ENCODE measurements at places on chromosomes 13 and 19. TPM values are rescaled to one million over a fixed set of nuclear protein-coding genes. Genes with fewer than 3 reads are reported as not detected.

The ZSCAN18 gene
- 91.0 TPM for total RNA-seq

GRCh38 chr19:3839941-3840340 lies 28.9 kb downstream of the ZFR2 start:
- H3K36me3 ChIP-seq: no peaks in the 10 kb centered on the region
- H3K27me3 ChIP-seq: peaks cover 9% of the 10 kb centered on the region
- H3K27ac ChIP-seq: no peak overlapping the region
- H3K4me1 ChIP-seq: no peaks in the 10 kb centered on the region
- no peak overlapping the region for H3K4me3 ChIP-seq
- DNase-seq: no peak

DNA sequence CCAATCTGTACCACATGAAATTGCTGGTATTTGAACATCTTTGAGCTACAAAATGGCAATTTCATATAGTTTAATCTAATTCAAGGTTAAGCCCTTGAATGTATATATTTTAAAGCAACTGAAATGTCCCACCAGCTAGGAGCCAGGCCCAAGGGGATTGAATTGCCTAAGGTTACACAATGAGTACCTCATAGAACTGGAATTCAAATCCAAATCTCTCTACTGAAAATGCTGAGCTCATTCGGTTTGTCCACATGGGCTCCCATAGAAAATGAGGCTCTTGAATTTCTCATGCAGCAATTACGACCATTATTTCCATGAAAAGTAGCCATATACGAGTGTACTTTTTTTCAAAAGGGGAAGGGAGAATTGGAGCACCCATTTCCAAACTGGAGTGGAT lies 31.5 kb upstream of the FNDC3A start:
- H3K27ac ChIP-seq: no peak overlapping the region
- H3K4me1 ChIP-seq: peaks cover 17% of the 10 kb centered on the region
- H3K36me3 ChIP-seq: no peaks in the 10 kb centered on the region
- no peak for DNase-seq
- peaks cover 3% of the 10 kb centered on the region for H3K27me3 ChIP-seq
- H3K4me3 ChIP-seq: no peak overlapping the region

DNA sequence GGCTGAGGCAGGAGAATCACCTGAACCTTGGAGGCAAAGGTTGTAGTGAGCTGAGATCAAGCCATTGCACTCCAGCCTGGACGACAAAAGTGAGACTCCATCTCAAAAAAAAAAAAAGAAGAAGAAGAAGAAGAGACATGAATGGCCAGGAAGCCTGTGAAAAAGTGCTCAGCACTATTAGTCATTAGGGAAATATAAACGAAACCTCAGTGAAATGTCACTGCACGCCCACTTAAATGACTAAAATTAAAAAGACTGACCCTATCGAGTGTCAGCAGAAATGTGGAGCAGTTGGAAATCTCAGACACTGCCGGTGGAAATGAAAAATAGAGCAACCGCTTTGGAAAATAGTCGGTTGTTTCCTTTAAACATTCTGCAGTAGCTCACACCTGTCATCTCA lies 5.5 kb upstream of the TYROBP start:
- DNase-seq: no peak
- H3K27me3 ChIP-seq: peaks cover 5% of the 10 kb centered on the region
- H3K4me1 ChIP-seq: no peaks in the 10 kb centered on the region
- H3K36me3 ChIP-seq: no peaks in the 10 kb centered on the region
- no peak overlapping the region for H3K4me3 ChIP-seq

GRCh38 chr13:84303035-84303434 lies 420.8 kb upstream of the SLITRK1 start:
- H3K36me3 ChIP-seq: peaks cover 4% of the 10 kb centered on the region
- H3K4me1 ChIP-seq: peaks cover 5% of the 10 kb centered on the region
- DNase-seq: no peak
- no peaks in the 10 kb centered on the region for H3K27me3 ChIP-seq
- H3K4me3 ChIP-seq: no peak overlapping the region

DNA sequence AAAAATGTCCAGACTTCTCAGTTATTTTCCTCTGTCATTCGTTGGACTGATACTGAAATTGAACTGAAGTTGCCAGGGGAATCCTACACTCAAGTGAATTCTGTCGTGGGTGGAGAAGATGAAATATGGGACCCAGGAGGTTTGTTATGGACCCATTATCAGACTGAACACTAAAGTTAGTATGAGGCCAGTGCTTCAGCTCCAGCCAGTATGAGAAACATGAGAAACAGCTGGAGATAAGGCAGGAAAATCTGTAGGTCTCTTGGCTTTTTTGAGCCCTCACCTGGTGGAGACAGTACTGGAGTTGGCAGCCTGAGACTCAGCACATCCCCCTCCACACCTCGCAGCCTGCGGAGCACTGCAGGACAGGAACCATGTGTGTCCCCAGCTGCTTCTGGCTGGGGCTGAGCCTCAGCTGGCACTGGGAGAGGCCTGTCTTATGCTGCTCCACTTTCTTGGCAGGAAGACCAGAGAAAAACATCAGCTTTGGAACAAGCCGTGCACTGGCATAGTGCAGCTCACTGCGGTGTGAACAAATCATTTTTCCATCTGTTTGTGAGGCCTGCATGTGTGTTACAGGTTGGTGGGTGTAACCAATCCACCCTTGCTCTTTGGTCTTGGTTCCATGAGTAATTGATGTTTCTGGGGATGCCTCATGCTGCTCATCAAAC lies 641.0 kb downstream of the FGF9 start:
- no peaks in the 10 kb centered on the region for H3K4me1 ChIP-seq
- DNase-seq: no peak
- peaks cover 12% of the 10 kb centered on the region for H3K36me3 ChIP-seq
- H3K27ac ChIP-seq: peak overlapping the region; percentile 21

DNA sequence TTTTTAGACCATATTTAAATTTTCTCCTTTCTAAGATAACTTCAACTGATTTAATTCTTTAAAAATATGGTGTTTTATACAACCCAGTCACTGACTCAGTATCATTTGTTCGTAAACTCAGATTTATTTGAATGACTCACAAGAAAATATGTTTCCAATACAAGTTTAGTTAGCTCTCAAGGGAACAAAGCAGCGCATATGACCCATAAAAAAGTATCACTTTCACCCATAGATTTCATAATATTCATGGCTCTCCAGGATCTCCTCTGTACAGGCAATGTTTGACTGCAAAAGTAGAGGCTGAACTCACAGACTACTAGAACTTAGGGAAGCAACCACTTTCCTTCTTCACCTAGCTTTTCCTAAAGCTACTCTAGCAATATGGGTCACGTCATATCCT lies 405.6 kb upstream of the PCDH9 start:
- H3K27me3 ChIP-seq: no peaks in the 10 kb centered on the region
- no peaks in the 10 kb centered on the region for H3K36me3 ChIP-seq
- no peak for DNase-seq

The SIRT2 gene
- 45.7 TPM for total RNA-seq

Measured in mesothelial cell of epicardium (in vitro differentiated cells).